ENCODE measurements at places on chromosomes 7 and 10. TPM values are rescaled to one million over a fixed set of nuclear protein-coding genes. Genes with fewer than 3 reads are reported as not detected.

DNA sequence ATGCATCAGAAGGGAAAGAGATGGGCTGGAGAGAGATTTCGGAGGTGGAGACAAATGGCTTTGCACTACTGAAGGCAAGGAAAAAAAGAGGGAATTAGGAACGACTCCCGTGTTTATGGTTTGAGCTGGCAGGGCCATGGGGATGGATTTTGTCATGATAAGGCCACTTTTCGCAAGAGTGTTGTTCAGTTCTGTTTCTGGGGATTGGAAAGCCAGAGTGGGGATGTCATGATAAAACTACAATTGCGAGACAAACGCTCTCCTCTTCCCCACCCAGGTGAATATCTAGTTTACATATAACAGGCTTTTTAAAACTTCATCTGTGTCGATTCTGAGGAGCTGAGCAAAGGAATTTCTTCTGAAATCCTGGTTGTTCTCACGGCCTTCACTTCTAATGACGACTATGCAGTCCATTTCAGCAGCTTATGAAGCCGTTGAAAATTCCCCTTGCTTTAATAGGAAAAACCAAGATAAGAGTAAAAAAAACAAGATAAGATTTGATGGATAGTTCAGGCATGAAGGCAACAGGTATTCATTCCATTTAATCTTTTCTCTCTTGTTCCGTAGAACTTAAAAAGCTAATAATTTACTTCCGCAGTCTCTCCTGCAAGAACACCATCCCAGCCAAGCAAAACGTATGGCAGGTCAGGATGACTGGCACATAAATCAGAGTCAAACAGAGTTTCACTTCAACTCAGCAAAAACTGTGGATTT, 245.6 kb upstream of the PITRM1 start:
- no peak for DNase-seq

- DNase-seq = no peak
Measured at GRCh38 chr7:114141415-114141814, 222.6 kb upstream of the PPP1R3A start.

FAM221A gene
- 15.2 TPM for total RNA-seq

KLF14 gene
- not detected for total RNA-seq

DNA sequence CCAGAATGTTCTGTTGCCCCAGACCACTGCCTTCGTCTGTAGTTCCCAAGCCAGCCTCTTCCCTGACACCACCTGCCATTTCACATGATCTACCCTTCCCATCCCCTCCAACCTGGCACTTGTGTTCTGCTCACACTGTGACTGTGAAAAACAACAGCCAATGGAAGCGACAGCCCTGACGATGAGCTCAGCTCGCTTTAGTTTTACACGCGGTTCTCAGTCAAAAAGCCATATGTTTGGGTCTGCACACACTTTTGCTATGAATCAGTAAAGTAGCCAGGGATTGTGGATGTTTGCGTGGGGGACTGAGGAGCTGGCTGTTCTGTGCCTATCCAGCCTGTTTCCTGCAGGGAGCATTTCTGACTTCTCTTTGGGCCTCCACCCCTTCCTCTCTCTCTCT, 282.7 kb downstream of the WDR11 start:
- no peak for DNase-seq

- DNase-seq = no peak
Measured at GRCh38 chr10:130138479-130138866, 2.3 kb downstream of the GLRX3 start.

GRCh38 chr10:122688293-122688989, 11.2 kb downstream of the C10orf120 start:
- no peak for DNase-seq

DNA sequence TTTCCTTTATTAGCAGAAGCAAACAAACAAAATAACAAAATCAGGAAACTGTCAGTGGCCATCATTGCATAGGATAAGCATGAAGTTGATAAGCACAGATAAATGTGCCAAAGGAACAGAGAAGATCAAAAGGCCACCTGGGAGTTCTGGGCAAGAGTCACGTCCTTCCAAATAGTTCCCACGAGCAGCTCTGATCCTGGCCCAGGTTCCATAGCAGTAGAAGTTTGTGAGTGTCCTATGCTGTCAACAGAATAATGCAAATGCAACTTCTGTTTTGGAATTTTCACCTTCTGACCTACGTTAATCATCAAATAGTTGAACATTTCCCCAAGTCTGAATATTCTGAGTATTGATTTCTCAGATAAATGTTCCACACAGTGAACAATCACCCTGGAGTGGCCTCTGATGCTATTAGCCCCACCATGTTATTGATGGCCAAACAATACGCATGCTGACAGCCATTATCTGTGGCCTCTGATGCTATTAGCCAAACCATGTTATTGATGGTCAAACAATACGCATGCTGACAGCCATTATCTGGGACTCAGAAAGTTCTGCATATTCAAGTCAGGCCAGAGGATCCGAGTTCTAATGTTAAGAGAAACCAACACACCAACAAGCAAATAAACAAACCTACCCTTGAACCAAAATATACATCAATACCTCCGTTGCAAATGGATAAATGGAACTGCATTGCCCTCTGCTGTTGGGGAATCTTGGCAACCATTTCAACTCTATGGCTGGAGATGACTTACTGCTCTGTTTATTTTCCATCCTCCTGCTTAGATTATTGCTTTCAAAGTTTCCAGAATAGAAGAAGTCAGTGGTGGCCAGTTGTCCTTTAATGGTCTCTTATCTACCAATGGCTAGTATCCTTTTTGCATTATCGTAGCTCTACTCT, 63.3 kb downstream of the MRC1 start:
- DNase-seq = peak; percentile 45

- DNase-seq = no peak
Measured at GRCh38 chr10:22742678-22743077, 28.3 kb upstream of the PIP4K2A start.

GRCh38 chr7:37822946-37823345, 25.5 kb upstream of the NME8 start:
- DNase-seq = no peak

GRCh38 chr10:91893051-91893450, 16.2 kb downstream of the FGFBP3 start:
- DNase-seq = no peak

DNA sequence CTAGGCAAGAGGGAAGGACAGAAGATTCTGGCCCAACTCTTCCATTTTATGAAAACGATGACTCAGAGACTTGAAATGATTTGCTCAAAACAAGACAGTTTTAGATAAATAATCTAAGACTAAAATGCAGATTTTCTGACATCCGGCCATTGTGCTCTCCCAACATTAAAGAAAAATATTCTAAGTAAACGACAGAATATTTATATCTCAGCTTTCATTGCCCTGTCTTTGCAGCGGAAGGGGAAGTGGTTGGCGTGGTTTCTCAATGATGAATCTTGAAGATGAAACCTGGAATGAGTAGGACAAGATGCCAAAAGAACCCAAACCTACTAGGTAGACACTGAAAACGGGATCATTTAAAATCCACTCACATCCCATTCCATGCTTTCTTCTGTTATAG, 28.9 kb upstream of the NPY start:
- DNase-seq = no peak

ITPRID1 gene
- 0.27 TPM for total RNA-seq

ADAMTS14 gene
- total RNA-seq = 1.2 TPM

- no peak for DNase-seq
Measured at GRCh38 chr10:43078986-43079273, 2.1 kb downstream of the RET start.

- DNase-seq = no peak
Measured at GRCh38 chr7:156666368-156667109, 26.0 kb downstream of the RNF32 start.

GDF2 gene
- not detected for total RNA-seq

GRCh38 chr7:34747867-34748727, 90.1 kb downstream of the NPSR1 start:
- peak; percentile 79 for DNase-seq

- no peak for DNase-seq
Measured at GRCh38 chr10:25815236-25815635, 118.8 kb upstream of the MYO3A start.

GRCh38 chr10:85608706-85609105, 757.9 kb downstream of the GRID1 start:
- DNase-seq = no peak

JCAD gene
- 19.0 TPM for total RNA-seq

- no peak for DNase-seq
Measured at GRCh38 chr10:67917679-67918078, 33.2 kb downstream of the SIRT1 start.

WEE2 gene
- total RNA-seq = 0.45 TPM

DNA sequence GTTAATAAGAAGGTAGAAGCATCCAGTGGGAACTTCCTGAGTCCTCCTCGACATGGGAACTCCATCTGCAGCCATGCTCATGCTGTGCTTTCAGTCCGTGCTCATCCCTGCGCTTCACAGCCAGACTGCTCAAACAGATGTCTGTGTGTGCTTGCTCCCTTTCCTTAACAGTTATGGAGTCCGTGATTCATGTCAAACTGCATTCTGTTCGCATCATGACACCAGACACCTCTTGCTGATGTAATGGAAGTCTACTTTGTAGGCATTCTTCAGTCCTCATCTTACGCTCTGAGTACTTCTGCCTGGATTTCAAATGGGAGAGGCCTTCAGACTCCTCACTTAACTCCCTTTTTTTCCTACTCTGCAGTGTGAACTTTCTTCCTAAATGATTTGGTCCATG, 304.9 kb downstream of the SUGCT start:
- DNase-seq = no peak

CUZD1 gene
- 0.91 TPM for total RNA-seq

GRCh38 chr7:105493196-105493922, 28.7 kb downstream of the PUS7 start:
- peak; percentile 68 for DNase-seq

GRCh38 chr10:8301831-8302230, 247.3 kb downstream of the GATA3 start:
- DNase-seq = no peak

IL2RA gene
- total RNA-seq = not detected

GRCh38 chr7:372932-373791, 83.2 kb downstream of the FOXL3 start:
- DNase-seq = no peak

- peak; percentile 4 for DNase-seq
Measured at GRCh38 chr10:95756041-95756761, at the start of gene ENTPD1. Gene ENTPD1 (plus strand): TSS chr10:95756163. CDS start chr10:95756240, 77 bp downstream.

DNA sequence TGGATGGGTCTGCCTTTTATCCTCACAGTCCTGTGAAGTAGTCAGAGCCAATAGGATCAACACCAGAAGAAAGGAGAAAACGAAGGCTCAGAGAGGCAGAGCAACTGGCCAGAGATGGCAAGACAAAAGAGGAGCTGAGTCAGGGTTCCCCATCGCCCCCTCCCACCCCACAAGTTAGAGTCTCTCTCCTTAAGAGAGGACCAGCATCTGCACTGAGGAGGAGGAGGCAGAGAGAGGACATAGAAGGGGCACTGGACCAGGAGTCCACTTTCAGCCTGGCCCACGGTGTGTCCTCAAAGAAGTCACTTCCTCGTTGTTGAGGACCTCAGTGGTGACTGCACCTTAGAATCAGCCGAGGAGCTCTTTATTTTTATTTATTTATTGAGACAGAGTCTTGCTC, 11.6 kb downstream of the SPOCK2 start:
- DNase-seq = peak; percentile 5

DNA sequence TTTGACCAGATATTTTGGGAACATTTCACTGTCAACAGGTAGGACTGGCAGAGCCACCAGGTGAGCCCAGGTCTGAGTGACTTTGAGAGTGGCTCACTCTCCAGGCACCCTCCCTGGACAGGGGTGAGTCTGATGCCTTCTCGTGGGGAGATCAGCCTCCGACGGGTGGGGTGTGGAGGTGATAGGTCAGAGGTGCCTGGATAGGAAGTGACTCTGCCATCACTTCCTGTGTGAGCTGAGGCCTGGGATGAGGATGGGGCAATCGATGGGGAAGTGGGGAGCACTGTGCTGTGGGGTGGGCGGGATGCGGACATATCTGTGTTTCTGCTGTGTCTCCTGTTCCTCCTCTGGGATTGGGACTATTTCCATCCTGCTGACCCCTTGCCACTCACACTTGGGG, 34.6 kb downstream of the IFT22 start:
- DNase-seq = no peak

ERVW-1 gene
- total RNA-seq = not detected

DNA sequence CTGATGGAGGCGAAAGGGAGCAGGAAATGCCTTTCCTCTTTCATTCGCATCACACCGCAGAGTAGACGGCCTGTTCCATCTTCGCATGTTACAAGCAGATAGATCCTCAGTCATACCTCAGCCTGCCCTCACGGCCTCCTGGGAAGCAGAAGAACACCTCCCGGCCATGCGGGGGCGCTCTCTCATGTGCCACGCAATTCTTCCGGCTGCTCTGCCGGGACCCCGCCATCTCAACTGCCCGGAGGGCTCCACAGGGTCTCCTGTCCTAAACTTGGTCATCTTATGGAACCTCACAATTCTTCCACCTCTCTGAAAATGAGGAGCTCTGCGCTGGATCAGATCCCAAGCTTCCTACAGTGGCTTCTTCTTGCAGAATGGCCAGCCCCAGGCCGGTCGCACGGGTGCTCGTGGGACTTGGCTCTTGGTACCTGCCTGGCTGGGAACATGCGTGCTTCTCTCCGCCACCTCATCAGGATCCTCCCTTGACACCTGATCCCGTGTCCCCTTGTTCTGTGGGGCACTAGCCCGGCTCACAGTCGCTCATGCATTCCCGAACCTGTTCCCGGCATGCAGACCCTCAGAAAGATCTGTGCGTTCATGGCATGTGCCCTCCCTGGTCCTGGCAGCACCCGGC, 262.8 kb upstream of the SHH start:
- no peak for DNase-seq

- DNase-seq = no peak
Measured at GRCh38 chr7:5350174-5350463, 67.4 kb downstream of the SLC29A4 start.

- DNase-seq = no peak
Measured at GRCh38 chr10:17673471-17674061, 29.6 kb downstream of the STAM start.

SNCG gene
- 8.9 TPM for total RNA-seq

- no peak for DNase-seq
Measured at GRCh38 chr10:11335167-11335652, 276.2 kb downstream of the USP6NL start.

DNA sequence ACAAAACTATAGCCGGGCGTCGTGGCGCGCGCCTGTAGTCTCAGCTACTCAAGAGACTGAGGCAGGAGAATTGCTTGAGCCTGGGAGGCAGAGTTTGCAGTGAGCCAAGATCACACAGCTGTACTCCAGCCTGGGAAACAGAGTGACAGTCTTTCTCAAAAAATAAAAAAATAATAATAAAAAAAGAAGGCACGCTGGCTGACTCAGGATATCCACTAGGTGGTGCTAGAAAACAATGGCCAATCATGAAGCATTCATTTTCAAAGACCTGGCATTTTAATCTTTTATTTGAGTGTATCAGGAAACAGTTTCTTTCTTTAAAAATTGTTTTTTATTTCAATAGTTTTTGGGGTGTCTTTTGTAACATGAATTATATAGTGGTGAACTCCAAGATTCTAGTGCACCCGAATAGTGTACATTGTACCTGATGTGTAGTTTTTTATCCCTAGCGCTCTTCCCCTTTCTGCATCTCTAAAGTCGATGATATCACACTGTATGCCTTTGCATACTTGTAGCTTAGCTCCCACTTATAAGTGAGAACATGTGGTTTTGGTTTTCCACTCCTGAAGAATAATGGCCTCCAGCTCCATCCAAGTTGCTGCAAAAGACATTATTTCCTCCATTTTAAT, 88.6 kb downstream of the LYZL1 start:
- peak; percentile 7 for DNase-seq

HOXA6 gene
- not detected for total RNA-seq
